ENCODE measurements at places on chromosomes 12 and 14.

- DNase-seq: no peak
These were observed 24.3 kb downstream of the DLK1 start for GRCh38 chr14:100750762-100751699.

GRCh38 chr12:2791089-2791488, 3.7 kb upstream of the FKBP4 start:
- DNase-seq: no peak

DNA sequence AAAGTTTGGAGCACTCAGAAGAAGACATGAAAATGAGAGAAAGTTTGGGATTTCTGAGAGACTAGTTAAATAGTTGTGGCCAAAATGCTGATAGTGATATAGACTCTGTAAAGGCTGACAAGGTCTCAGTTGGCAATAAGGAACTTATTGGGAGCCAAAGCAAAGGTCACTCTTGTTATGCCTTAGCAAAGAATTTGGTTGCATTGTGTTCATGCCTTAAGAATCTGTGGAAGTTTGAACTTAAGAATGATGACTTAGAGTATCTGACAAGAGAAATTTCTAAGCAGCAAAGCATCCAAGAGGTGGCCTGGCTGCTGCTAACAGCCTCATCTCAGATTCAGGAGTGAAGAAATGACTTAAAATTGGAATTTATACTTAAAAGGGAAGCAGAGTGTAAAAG, 113.8 kb downstream of the PIK3C2G start:
- DNase-seq: no peak

- no peak for DNase-seq
These were observed 25.2 kb downstream of the TCHP start for GRCh38 chr12:109925185-109925840.

DNA sequence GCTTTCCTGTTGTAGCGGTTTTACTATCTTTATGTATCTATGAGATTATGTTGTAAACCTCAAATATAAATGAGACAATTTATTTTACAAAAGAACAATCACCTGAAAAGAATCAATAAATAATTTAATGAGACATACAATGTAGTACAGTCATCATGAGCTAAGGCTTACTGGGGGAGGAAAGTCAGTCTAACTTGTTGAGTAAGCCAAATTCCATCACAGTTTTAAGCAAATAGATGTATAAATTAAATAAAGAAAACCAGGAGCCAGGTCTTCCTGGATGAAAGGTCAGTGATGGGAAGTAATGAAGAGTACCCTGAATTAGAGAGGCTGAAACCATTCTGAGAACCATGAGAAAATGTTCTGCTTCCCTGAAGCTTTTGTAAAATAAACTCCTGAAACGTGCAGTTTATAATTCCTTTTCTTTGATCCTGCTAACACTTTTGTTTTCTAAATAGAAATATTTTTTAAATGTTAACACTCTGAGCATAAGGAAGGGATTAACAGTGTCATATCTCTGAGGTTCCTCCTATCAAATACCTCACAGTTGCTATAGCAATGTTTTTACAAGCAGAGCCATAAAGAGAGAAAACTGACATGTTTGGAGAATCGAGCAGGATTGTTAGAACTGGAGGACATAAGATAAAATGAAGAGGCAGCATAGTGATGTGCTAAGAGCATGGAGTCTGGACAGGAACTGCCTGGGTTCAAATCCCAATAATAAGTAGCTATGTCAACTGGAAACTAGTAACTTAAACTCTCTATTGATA, 444.9 kb upstream of the FOXG1 start:
- peak; percentile 16 for DNase-seq

GRCh38 chr12:131017477-131017991, 63.8 kb downstream of the ADGRD1 start:
- no peak for DNase-seq

GRCh38 chr12:94660436-94660835, 10.1 kb upstream of the TMCC3 start:
- DNase-seq: no peak

GRCh38 chr12:83102499-83102898, 415.8 kb downstream of the TMTC2 start:
- DNase-seq: no peak

DNA sequence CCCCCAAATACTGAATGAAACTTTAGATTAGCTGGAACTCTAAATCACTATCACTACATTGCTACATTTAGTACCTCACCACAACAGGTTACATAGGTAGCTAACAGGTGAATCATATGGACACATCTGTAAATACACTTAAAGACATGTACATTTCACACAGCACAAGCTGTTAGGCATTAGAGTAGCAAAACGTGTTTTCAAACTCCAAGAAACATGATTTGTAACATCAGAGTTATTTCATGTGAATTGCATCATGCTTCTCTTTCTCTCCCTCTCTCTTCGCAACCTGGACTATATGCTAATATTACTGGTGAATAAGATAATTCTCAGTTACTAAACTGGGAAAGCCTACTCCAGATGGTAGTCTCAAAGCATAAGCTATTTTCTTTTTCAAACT, 4.3 kb downstream of the SEL1L start:
- DNase-seq: peak; percentile 86

- DNase-seq: no peak
These were observed 243.7 kb downstream of the PAX9 start for GRCh38 chr14:36905272-36905888.

DNA sequence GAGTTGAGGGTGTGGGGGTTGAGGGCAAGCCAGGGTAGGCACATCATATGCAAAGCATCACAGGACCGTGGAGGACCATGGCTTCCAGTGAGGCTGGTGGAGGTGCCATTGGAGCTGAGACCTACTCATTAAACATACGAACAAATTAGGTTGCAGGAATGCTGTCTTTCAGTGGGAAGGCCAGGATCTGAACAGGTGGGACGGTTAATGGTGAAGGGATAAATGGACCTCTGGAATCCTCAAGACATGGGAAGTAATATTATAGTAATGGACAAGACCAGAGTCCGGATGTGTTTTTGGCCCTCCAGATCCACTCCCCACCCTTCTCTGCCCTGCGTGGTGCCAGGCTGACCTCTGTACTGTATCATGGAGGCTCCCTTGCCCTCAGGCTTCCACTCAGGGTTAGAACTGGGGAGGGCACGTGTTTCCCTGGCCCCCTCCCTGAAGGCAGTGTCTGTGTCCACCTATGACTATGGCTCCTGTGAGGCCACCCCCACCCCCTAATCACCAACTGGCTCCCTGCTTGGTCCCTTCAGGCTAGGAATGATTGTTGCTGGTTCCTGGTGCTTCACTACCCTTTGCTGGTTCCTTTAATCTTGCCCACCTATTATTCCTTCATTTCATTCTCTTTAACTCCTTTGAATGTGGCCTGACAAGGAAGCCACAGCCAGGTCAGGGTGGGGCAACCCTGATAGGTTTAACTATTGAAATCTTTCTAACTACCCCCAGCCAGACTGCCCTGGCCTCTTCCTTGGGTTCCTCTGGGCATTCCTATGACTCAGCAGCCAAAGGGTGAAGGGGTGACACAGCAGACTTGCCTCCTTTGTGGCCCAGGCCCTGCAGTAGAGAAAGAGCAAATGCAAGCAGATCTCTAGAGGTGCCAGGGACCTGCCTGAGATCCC, 10.7 kb downstream of the DHRS2 start:
- peak; percentile 12 for DNase-seq

GRCh38 chr14:87869619-87870583, 123.1 kb downstream of the GALC start:
- peak; percentile 25 for DNase-seq

DNA sequence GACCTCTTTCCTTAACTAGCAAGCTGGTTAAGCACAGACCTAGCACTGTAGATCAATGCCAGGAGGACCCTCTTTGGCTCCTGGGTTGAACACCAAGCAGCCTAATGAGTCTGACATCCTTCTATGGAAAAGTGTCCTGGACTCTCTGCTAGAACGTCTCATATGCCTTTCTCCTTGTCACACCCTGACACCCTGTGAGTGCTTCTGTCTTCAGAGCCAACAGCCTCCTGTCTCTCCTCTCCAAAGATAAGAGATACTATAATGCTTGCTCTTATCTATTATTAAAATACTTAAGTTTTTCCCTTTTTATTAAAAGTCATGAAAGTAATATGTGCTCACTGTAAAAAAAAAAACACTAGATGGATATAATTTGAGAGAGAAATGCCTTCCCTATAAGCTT, 222.7 kb downstream of the FOXN3 start:
- DNase-seq: no peak

DNA sequence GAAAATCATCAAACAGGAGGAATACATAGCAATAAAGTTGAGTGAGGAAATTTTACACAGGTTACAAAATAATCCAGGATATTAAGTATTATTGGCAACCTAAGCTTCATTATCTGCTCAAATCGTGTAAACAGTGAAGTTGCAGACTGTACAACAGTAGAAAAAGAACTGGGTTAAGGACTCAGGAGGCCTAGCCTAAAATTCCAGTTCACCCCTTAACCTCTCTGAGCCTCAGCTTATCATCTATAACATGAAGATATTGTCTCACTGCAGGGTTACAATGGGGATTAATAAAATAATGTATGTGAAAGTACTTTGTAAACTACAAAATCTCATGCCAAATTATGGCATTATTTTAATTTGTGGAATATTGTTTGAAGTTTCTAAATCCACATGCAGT, 26.0 kb downstream of the DDHD1 start:
- DNase-seq: no peak

- DNase-seq: peak; percentile 45
These were observed at the start of gene AKAP5 for GRCh38 chr14:64465191-64465822. Gene AKAP5, plus strand, starts transcription at chr14:64465499. Its CDS starts 2,896 bp downstream, at chr14:64468395.

DNA sequence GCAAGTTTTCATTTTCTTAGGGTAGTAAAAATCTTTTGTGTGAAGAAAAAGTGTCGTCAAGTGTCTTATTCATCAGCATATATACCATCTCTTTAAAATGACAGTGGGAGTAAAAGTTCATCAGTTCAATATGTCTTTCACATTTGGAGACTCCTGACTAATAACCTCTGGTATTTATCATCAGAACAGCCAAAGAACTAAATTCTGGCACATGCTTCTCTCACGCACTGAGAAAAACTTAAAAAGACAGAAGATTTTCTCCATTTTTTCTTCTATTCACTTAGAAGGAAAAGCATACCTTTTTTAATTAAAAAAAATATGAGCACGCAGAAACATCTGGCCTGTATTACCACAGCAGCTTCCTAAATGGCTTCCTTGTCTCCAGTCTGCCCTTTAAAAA, 265.7 kb downstream of the AKAP6 start:
- no peak for DNase-seq

DNA sequence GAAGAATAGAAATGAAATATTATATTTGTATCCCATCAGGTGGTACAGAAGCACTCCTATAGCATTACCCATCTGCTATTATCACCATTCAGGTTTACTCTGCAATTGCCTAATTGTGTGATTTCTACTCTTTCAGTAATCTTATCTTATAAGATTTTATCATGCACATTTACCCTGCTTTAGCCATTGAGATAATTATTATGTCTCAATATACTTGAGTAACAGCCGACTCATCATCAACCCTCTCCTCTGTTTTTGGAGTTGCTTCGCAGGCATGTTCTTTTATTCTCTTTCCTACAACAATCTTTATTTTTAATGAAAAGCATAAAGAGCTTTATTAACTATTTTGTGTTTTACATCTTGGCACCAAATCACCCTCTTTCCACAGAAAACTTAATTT, 419.9 kb downstream of the LRIG3 start:
- no peak for DNase-seq

DNA sequence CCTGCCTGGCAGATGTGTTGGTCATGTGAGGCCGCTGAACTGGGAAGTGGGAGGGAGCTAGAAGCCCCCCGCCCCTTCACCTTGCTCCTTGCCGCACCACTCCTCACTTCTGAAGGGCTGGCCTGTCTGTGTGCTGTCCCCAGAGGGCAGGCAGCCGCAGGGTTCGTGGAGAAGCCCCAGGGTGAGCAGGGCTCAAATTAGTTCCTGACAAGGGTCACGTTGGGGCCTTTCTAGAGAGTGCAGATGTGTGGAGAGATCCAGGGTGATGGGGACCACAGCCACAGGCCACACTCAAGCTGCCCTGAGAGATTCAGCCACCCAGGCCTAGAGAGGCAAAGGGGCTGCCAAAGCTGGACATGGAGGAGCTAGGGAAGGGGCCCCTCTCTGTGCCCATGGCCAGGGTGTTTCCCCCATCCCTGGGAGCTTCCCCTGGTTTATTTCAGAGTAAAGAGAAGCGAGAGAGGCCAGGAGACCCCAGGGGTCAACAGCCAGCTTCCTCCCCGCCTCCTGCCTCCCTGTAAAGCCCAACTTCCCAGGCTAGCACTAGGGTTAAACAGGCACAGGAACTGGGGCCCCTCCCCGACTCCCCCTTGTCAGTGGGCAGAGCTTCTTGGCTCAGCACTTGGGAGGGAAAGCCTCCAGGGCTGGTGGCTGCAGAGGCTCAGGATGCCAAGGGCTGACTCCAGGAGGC, 16.2 kb downstream of the SLC25A29 start:
- DNase-seq: no peak

GRCh38 chr14:97975962-97976361, 1178.8 kb downstream of the VRK1 start:
- DNase-seq: no peak

- DNase-seq: peak; percentile 61
These were observed 2.1 kb upstream of the USP44 start for GRCh38 chr12:95553197-95553943.

DNA sequence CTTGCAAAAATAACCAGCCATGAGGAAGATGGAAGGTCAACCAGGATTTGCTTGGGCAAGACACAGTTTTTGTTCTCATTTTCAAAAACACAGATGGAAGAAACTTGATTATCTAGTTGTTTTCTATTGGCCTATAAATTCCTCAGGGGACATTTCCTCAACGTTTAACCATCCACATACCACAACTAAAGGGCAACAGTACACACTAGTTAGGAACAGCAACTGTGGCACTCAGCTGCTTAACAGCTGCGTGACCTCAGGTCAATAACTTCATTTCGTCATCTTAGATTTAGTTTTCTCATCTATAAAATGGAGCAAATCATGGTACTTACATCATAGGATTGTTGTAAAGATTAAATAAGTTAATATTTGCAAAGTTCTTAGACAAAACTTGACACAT, 18.7 kb downstream of the SSTR1 start:
- DNase-seq: no peak

- DNase-seq: no peak
These were observed 2.7 kb downstream of the MED6 start for GRCh38 chr14:70597731-70598130.

DNA sequence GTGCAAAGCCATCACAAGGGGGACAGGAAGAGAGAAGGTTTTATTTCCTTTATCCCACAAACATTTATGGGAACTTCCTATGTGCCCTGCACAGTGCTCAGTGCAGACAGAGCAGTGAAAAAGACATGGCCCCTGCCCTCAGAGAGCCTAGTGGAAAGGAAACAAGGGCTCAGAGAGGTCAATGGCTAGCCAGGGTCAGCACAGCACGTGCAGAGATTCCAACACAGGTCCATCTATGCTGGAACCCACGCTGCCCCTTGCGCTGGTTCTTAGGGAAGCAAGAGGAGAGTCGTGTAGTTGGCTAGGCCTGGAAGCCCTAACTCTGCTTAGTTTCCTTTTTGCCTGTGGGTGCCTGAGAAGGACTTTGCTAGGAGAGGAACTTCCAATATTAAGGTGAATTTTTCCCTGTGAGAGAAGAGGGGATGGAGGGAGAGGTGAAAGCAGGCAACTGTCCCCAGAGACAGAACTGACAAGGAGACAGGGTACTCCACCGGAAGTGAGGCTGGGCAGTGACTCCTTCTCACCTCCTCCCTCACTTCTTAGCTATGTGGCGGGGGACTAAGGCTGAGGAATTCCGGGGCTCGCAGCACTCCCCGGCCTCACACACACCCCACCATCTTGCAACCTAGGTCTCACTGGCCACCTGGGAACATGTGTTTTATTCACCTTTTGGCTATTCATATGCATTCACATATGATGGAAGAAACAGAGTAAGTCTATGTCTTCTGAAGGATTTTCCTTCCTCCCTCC, 12.1 kb upstream of the GPX2 start:
- DNase-seq: no peak

- no peak for DNase-seq
These were observed 131.4 kb downstream of the LMNTD1 start for GRCh38 chr12:25421651-25422167.

Data from OCI-M1 (cell line).